ENCODE measurements at places on chromosomes 6 and 20. TPM values are rescaled to one million over a fixed set of nuclear protein-coding genes. Genes with fewer than 3 reads are reported as not detected.

GRCh38 chr20:63431944-63432343 is 40.5 kb downstream of the KCNQ2 start:
- H3K27ac ChIP-seq: no peak overlapping the region
- no peaks in the 10 kb centered on the region for H3K36me3 ChIP-seq
- no peaks in the 10 kb centered on the region for H3K27me3 ChIP-seq
- no peaks in the 10 kb centered on the region for H3K4me1 ChIP-seq
- H3K4me3 ChIP-seq: no peak overlapping the region
- no peak for DNase-seq

DNA sequence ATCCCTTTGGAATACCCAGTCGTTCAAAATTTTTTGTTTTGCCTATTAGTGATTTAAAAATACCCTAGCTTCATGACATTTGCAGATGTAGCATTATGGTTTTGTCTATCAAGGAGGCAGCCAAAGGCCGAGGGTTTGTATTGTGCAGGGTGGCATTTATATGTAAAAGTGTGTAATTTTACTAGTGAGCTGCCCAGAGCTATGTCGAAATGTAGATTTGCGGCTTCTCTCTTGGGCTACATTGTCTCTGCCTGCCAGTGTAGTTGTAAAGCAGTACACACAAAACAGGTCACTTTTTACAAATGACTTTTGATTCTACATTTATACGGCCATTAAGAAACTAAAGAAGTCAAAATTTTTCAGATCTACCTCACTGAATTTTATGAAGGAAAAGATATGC is 87.7 kb downstream of the TSHZ2 start:
- DNase-seq: no peak
- H3K4me1 ChIP-seq: no peaks in the 10 kb centered on the region
- no peaks in the 10 kb centered on the region for H3K27me3 ChIP-seq
- no peak overlapping the region for H3K4me3 ChIP-seq
- no peaks in the 10 kb centered on the region for H3K36me3 ChIP-seq

- H3K27me3 ChIP-seq: no peaks in the 10 kb centered on the region
- H3K4me1 ChIP-seq: no peaks in the 10 kb centered on the region
- no peak overlapping the region for H3K27ac ChIP-seq
- H3K36me3 ChIP-seq: no peaks in the 10 kb centered on the region
- no peak for DNase-seq
- no peak overlapping the region for H3K4me3 ChIP-seq
Measured at GRCh38 chr20:32114305-32114960, 4.9 kb downstream of the TM9SF4 start.

DNA sequence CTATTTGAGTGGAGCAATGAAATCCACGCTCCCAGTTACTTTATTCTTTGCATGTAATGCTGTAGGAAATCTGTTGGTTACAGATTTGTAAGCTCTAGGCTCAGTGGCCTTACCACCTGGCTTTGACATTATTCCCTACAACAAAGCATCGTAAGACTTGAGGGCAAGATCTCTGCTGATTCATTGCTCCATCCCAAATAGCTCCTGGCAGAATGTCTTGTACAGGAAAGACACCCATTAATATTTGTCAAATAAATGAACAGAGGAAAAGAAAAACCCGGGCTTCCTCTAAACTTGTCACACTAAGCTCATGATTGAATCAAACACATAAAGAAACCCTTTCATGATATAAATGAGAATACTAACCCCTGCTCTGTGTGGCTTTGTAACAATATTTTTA is 357.5 kb upstream of the RNF217 start:
- no peak overlapping the region for H3K27ac ChIP-seq
- H3K36me3 ChIP-seq: no peaks in the 10 kb centered on the region
- H3K4me3 ChIP-seq: no peak overlapping the region
- H3K4me1 ChIP-seq: no peaks in the 10 kb centered on the region
- H3K27me3 ChIP-seq: no peaks in the 10 kb centered on the region
- no peak for DNase-seq

DNA sequence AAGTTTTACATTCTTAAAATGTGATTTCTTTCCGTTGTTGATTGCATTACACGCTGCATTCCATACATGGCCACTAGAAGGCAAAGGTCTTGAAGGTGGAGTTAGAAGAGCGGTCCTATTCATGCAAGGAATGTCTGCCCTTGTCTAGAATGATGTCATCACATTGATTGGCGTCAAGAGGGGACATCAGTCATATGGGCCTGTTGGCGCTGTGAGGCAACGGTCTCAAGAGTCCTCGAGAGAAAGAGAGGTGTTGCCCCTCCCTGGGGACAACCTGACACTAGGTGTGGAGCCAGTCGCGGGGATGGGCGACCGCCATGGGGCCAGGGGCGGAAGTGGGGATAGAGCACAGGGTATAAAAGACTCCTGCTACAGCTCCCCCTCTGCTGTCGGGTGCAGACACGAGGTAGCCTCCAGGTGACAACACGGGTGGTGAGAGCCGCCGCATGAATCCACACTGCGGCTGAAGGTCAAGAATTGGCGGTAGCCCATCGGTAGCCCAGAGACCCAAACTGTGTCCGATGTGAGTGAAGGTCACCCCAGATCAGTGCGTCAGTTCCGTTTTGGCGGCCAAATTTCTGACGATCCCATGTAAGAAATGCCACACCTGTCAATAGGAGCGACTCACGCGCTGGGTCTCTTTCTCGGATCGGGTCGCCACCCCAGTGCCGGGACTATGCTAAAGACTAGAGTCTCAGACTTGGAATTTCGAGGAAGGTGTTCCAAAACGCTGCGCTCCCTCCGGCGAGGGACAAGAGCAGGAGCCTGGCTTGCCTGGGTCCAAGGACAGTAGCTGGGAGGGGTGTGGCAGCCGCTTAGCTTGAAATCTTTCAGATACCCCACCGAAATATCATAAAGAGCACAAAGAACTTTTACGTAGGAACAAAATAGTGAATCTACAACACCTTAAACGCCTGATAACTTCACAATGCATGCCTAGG is 93.2 kb upstream of the ZNF184 start:
- DNase-seq: no peak
- no peak overlapping the region for H3K27ac ChIP-seq
- H3K4me3 ChIP-seq: no peak overlapping the region
- H3K4me1 ChIP-seq: no peaks in the 10 kb centered on the region
- H3K27me3 ChIP-seq: peaks cover 19% of the 10 kb centered on the region

- no peak for DNase-seq
- peaks cover 6% of the 10 kb centered on the region for H3K36me3 ChIP-seq
- no peak overlapping the region for H3K4me3 ChIP-seq
- no peak overlapping the region for H3K27ac ChIP-seq
- no peaks in the 10 kb centered on the region for H3K4me1 ChIP-seq
Measured at GRCh38 chr6:3319610-3320200, 61.0 kb downstream of the PSMG4 start.

GRCh38 chr6:114592506-114592905 is 249.7 kb upstream of the HS3ST5 start:
- no peaks in the 10 kb centered on the region for H3K4me1 ChIP-seq
- no peak overlapping the region for H3K27ac ChIP-seq
- no peaks in the 10 kb centered on the region for H3K36me3 ChIP-seq
- H3K27me3 ChIP-seq: no peaks in the 10 kb centered on the region
- H3K4me3 ChIP-seq: no peak overlapping the region

GRCh38 chr20:62736407-62737071 is 27.9 kb downstream of the NTSR1 start:
- no peak for DNase-seq
- no peak overlapping the region for H3K27ac ChIP-seq

- H3K4me1 ChIP-seq: no peaks in the 10 kb centered on the region
- no peak overlapping the region for H3K27ac ChIP-seq
- H3K27me3 ChIP-seq: no peaks in the 10 kb centered on the region
- no peak overlapping the region for H3K4me3 ChIP-seq
- H3K36me3 ChIP-seq: no peaks in the 10 kb centered on the region
- DNase-seq: no peak
Measured at GRCh38 chr6:157774153-157775135, 48.6 kb upstream of the SNX9 start.

Gene ATAT1
- total RNA-seq: 11.5 TPM

Gene PTK6
- 69.0 TPM for total RNA-seq
